ENCODE measurements at places on chromosomes 4 and X.
A peak's percentile ranks its signal among the peaks of the same experiment; 100 is the strongest.

- no peak for DNase-seq
These were observed 1.3 kb downstream of the TMEM47 start for GRCh38 chrX:34655501-34656455.

DNA sequence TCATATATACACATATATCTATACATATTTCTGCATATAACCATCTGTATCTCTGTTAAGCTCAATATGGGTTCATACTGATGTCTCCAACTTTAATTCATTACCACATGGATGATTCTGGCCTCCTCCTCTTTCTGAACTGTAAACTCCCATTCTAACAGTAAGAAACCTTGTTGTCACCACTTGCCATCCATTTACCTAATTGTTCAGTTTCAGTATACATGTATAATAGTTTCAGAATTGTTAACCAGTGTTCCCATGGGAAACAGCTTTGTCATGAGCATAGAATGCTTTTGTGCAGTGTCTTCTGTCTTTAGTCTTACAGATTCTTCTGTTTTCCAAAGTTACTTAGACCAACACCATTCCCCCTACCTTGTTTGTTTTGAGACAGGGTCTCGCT lies 35.9 kb downstream of the SLC9A6 start:
- no peak for DNase-seq

- no peak for DNase-seq
These were observed 174.9 kb downstream of the CORIN start for GRCh38 chr4:47662975-47663374.

GRCh38 chr4:30380404-30380998 lies 339.7 kb upstream of the PCDH7 start:
- no peak for DNase-seq

DNA sequence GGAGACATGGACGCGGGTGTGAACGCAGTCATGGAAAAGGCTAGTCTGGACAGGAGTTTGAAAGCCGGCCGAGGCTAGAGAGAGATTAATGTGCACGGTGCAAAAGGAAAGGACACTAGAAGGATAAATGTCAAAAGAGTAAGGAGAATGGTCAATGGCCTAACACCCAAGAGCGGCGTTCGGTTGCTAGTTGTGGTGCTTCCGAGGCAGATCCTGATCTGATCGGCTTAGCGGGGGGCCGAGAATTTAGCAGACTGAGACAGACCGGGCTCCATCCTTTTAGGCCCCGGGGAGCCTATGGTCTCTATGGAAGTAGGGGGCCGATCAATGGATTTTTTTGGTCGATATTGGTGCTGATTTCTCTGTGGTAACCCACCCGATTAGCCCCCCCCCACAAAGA lies 6.9 kb downstream of the GAGE10 start:
- DNase-seq: no peak

DNA sequence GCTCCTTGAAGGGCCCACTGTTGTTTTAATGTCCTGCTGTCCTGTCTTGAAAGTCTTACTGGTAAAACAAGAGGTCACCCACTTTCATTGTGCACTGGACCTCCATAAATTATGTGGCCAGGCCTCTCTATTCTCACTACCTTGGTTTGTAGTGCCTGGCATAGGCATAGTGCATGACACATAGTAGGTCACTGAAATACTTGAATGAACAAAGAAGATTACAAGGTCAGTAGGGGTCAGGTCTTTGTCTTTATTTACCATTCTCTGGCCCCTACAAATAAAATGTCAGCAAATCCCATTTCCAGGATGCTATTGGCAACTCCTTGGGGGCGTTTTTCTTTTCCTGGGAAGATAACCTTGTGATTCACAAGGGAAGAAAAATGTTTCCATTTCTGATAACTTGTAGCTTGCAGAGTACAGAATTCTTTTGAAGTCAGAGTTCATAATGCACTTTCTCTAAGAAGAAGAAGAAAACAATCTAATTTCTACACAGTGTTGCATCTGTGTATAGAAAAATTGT lies 1.4 kb downstream of the PGM2 start:
- DNase-seq: no peak

DNA sequence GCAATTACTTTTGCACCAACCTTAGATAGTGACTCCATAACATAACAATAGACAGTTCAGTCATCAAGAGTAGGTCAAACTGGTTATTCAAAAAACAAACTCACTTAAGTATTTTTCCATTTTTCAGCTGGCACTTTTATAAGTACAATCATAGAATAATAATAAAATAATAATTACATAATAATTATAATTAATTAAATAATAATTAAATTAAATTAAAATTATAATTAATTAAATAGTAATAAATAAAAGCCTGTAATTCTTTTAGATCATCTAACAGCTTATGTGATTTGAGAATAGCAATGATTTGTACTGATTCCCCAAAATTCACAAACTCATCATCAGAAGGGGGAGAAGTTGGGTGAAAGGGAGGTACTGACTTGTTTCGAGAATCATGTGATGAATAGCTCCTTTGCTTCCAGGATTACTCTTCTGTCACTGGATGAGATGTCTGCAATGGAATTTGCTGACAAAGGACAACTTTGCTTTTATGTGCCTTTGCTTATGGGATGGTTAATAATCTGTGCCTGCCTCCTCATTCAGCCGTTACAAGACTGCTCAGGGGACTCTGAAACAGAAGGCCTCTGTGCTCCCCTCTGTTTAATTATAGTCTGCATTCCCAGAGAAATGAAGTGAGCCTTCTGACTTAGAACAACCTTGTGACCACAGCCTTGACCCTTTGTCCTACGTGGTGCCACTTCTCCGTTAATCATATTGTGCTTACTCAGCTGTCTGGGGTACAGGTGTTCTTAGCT lies 104.8 kb upstream of the ENPEP start:
- no peak for DNase-seq

GRCh38 chr4:17624821-17625220 lies 10.4 kb downstream of the MED28 start:
- DNase-seq: no peak

DNA sequence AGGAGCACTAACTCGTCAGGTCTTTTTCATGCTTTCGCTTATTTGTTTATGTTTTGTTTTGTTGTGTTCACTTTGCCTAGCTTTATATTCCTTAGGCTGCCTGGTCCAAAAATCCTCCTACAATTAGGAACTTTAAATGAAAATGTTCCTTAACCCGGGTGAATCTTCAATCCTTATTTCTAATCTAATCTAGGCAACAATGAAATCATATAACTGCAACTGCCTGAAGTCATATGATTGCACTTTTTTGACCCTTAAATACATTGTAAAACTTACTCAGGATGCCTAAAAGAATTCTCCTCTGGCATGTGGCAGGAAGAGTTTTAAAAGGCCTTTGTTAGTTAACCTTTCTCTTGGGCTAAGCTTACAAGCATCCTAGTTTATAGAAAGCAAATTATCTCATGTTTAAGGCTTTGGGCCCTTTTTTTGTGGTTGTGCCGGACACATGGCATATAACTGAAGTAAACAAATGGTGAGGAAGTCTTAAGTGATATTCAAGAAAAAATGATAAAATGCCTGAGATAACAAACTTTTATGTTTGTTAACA lies 279.4 kb downstream of the FAT4 start:
- DNase-seq: no peak

DNA sequence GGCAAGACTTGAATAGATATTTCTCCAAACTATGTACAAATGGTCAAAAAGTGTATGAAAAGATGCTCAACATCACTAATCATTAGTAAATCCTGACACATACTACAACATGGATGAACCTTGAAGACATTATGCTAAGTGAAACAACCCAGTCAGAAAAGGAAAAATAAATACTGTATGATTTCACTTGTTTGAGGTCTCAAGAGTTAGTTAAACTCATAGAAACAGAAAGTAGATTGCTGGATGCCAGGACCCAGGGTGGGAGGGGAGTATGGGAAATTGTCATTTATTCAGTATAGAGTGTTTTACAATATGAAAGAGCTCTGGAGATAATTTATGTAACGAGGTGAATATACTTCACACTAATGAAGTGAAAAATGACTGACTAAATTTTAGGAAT lies 32.4 kb downstream of the PRMT9 start:
- no peak for DNase-seq

DNA sequence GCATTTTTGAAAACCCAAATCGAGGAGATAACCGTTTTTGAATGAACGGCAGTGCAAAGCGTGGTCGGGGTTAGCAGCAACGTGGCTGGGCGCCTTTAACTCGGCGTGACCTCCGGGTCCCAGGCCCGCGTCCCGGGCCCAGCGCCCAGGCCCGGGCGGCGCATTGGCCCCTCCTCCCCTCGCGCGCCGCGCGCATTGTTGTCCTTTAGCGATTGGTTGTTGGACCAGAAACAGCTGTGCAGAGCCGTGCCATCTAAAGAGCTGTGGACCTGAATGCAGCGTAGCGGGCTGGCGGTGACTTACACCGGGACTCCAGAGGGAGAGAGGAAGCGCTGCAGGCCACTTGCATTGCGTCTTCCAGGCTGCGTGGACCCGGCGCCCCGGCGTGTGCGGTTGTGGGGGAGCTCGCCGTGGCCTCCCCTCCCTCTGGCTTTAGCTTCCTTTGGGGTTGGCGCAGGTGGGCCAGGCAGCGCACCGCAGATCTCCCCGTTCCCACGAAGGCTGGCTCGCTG lies at the start of gene STOX2:
STOX2 (plus strand) TSS at position 227 of the 512 bp plus-strand sequence. CDS start 1,484 bp downstream, outside the sequence.
- DNase-seq: no peak

GRCh38 chr4:3296651-3297050 lies 3.8 kb downstream of the RGS12 start:
- DNase-seq: peak; percentile 79

DNA sequence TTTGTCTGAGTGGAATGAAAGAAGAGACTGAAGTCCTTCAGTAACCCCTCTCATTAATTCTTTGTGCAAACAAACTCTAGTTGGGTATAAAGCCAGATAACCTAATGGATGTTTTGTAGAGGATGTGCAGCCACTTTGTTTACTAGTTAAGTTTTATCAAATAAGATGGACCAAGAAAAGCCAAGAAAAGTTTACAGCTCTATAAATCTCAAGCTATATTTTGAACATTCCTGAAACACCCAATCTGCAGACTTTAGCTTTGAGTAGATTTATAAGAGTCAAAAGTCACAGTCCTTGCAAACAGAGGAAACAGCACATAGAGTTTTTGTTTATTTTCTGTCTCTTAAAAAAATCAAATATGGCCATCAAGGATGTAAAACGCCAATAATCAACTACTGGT lies 452.9 kb downstream of the SPRY1 start:
- DNase-seq: no peak

DNA sequence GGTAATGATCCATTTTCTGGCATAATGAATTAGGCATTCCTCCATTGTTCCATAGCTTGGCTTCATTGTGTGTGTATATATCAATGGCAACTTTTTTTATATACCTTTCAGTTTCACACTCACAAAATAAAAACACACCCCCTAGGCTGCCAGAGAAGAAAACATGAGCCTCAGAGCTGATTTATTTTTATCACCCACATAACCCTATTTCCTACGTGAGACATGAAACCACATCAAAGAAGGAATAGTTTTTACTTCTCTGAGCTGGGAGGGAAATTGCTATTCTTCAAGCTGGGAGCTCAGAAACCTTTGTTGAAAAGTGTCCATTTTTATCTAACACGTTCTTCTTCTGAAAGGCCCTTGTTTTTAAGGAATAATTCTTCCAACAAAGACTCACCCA lies 126.7 kb upstream of the RAI2 start:
- DNase-seq: no peak

- no peak for DNase-seq
These were observed 20.5 kb downstream of the RWDD4 start for GRCh38 chr4:183638436-183638835.

- DNase-seq: no peak
These were observed 85.0 kb downstream of the ADRA2C start for GRCh38 chr4:3851211-3851610.

GRCh38 chr4:186984105-186984644 lies 260.5 kb upstream of the FAT1 start:
- DNase-seq: no peak

- no peak for DNase-seq
These were observed 116.2 kb downstream of the CBR4 start for GRCh38 chr4:168893807-168894206.

- DNase-seq: no peak
These were observed 28.4 kb upstream of the TSPAN5 start for GRCh38 chr4:98686847-98687246.

DNA sequence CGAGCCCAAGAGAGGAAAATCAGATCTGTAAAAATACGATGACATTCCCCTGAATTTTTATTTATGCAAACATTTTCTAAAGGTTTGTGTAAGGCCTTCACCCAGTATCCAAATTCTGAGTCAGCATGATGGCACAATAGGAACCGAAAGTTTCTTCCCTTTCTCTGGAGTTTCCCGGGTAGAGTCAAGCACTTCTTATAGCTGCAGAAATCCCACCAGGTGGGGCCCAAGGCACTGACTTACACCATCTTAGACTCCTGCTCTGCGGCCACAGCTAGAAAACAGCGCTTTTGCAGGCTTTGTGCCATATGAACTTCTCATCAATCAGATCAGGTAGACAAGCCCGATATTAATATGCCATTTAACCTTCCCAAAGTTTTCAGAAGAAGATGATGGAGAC lies 13.4 kb downstream of the LEF1 start:
- DNase-seq: no peak

- DNase-seq: no peak
These were observed 285.0 kb downstream of the STIM2 start for GRCh38 chr4:27145597-27145996.
